ENCODE measurements at places on chromosomes 3 and 15.

DNA sequence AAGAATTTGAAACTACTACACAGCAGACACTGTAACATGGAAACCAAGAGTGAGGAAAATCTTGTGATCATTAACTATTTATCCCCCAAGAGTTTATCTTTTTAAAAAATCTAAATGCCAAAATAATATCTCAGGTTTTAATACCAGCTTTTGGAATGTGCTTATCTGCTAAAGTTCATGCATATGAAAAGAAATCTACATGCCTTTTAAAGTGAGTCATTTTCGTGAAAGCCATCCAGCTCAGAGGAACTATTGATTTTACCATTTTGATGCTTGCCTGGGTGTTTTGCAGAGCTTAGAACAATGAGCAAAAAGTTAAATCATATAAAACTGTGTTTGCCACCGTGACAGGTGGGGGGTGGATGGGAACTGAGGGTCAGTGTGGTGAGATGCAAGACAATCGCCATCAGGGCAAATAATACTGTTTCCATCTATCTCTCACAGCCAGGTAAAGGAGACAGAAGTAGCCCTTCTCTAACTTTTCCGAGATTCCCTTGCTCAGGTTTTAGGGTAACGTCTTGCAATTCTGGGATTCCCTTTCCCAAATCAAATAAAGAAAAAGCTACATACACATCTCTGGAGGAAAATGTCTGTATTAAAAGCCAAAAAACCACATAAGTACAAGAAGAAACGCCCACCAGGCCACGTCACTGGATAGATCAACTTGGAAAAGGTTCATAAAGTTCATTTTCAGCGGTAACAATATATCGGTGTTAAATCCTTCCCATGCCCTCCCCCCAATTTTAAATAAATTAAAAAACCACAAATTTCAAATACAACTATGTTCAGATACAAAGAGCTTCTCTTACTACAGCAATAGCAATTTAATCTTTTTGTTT is 2.0 kb downstream of the TMEM158 start:
- no peak for DNase-seq

DNA sequence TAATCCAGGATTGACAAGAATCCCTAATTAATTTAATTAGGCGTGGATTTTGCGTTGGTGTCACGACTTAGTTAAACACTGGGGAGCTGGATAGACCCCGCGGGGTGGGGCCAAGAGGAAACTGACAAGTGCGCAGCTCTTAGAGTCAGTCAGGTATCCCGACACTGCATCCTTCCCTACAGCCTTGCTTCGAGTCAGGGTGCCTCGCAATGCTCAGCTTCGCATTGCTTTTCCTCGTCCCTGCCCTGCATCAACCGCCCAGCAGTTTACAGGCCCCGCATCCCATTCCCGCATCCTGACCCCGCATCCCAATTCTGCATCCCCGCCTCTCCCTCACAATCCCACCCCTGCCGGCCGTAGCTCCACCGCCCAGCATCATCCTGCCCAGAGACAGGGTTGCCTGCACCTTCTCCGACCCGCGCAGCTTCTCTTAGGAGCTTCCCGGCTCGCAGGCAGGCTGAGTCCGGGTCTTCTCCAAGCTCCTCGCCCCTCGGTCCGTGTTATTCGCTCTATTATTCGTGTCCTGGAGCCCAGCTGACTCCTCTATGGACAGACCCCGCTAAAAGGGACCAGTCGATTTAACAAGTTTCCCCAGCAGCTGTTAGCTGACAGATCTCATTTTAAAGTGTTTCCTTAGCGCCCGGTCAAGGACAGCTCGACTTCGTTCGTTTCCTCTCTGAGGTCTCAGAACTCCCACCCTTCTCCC is 699 bp upstream of the SHOX2 start:
- peak; percentile 56 for DNase-seq

GRCh38 chr15:98647026-98647773 is 1.1 kb upstream of the IGF1R start:
- peak; percentile 88 for DNase-seq

GRCh38 chr3:66393333-66394005 is 107.4 kb downstream of the LRIG1 start:
- no peak for DNase-seq

DNA sequence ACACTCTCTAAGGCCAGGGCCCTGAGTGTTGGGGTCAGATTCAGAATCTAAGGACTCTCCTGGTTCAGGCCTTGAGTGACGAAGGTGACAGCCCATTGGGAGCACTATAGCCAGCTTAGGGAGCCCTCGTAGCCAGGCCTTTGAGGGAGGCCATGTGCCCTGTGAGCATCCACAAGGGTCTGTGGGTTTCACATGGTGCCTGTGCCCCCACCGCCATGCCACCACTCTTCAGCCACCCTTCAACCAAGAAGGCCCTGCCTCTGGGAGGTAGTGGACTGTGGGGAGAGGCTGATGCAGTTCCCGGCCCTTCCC is 37.5 kb downstream of the TSPAN3 start:
- DNase-seq = no peak

DNA sequence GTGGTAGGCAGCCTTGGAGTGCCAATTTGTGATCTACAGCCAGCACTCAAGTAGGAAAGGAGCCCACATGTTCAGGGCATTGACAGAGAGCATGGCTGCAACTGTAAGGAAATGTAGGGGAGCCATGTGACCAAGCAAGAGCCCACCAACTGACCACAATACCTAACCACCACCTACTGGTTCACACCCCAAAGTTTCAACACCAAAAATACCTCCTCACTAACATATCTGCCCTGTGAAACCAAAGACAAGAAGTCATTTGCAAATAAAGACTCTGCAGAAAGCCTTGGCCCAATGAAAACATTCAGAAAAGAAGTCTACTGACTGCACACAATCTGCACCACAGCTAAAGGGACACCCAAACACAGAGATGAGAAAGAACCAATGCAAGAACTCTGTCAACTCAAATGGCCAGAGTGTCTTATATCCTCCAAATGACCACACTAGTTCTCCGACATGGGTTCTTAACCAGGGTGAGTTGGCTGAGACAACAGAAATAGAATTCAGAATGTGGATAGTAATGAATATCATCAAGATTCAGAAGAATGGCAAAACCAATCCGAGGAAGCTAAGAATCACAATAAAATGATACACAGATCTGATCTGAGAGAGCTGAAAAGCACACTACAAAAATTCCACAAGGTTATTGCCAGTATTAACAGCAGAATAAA is 40.6 kb downstream of the SLC9C1 start:
- no peak for DNase-seq

GRCh38 chr3:187943677-187944389 is 198.6 kb upstream of the BCL6 start:
- DNase-seq = no peak

DNA sequence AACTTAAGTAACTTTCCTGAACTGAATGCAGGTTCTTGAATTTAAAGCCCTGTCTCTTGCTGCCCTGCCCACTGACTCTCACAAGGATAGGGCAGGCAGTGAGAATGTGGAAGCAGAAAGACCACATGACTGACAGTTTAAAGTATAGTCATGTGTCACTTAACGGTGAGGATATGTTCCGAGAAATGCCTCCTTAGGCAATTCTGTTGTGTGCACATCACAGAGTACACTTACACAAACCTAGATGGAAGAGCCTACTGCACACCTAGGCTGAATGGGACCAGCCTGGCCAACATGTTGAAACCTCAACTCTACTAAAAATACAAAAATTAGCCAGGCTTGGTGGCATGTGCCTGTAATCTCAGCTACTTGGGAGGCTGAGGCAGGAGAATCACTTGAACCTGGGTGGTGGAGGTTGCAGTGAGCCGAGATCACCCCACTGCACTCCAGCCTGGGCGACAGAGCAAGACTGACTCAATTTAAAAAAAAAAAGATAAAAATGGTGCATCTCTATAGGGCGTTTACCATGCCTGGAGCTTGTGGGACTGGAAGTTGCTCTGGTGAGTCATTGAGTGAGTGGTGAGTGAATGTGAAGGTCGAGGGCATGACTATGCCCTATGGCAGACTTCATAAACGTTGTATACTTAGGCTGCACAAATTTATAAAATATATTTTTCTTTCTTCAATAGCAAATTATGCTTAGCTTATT is 18.9 kb upstream of the COPG1 start:
- no peak for DNase-seq

DNA sequence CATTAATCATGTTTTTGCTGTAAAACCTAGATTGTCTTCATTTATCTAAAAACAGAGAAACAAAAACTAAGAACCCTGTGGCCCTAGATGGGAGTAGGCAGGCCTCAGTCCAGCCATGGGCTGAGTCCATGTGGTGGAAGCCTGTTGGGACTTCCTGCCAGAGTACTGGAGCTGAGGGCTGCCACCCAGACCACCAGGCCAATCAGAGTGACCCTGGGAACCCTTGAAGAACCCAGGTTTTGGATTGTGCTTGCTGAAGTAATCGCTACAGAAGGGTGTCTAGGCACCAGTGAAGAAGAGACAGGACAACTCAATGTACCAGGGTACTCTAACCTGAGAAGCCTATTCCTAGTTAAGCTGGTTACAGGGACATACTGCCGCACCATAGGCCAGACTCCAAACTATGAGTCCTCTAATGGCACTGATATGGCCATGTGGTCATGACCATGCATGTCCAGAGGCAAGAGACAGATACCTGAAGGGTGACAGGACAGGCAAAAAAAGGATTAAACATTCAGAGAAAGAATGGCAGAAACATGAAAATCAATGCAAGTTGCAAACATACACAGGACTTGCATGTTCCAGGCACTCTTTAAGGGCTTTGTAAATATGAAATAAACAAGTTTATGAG is 12.9 kb downstream of the CSRNP1 start:
- no peak for DNase-seq

GRCh38 chr3:194711286-194711685 is 25.6 kb downstream of the FAM43A start:
- no peak for DNase-seq

DNA sequence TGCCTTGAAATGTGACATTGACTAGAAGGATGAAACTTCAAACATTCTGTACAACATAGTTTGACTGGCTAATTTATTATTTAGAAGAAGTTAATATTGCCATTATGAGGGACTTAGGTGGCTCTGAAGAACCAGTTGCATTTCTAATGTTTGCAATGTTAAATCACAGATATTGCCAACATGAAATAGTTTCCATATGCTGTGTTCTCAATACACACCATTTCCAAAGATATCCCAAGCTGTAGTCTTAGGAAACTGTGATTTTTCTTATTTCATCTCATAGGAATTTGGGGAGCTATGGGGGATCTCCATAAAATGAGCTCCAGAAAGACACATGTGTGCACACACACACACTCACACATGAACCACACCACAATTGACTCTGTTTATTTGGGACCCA is 36.3 kb downstream of the ALG1L2 start:
- DNase-seq = no peak

- DNase-seq = no peak
Observed at GRCh38 chr15:47565949-47566348, 151.4 kb upstream of the SEMA6D start.

- no peak for DNase-seq
Observed at GRCh38 chr3:8652324-8652987, 7.9 kb upstream of the SSUH2 start.

DNA sequence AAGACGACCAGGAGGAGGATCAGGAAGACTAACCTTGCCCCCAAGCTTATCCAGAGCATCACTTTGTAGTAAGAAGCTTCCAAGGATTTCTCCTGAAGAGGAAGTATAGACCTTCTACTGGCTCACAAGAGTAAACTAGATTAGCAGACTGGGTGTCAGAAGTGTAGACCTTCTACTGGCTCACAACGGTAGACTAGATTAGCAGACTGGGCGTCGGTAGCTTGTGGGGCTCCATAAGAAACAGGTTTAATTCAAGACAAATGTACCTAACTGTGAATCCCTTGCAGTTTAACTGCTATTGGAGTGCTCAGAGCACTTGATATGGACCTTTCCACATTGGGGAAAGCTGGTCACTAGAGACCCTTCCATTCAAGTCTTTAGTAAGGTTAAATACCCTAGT is 12.9 kb downstream of the FBXO40 start:
- no peak for DNase-seq

DNA sequence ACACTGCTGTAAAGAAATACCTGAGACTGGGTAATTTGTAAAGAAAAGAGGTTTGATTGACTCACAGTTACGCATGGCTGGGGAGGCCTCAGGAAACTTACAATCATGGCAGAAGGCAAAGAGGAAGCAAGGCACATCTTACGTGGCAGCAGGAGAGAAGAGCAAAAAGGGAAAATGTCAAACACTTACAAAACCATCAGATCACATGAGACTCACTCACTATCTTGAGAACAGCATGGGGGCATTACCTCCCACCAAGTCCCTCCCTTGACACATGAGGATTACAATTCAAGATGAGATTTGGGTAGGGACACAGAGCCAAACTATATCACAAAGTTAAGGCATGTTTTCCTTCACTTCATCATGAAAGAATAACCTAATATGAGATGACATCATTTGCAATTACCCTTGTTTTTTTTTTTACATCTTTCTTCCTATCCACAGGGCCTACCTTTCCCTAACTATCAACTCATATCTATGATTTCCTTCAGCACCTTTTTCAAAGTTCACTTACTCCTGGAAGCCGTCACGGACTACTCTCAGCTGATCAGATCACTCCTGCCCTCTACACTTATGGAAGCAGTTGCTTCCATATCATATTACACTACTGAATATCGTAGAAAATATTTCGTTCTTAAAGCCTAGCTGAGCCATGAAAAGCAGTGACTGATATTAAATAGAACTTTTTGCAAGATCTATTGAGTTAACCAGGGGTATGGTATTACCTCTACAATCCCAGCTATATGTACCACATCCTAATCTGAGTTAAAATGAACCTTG is 25.5 kb upstream of the ATP8B4 start:
- no peak for DNase-seq
